ENCODE measurements at places on chromosomes 3 and 15.

- DNase-seq, result no peak
Observed at GRCh38 chr3:69686056-69686455, 53.2 kb upstream of the MITF start.

GRCh38 chr15:63104727-63105126 lies 16.9 kb upstream of the LACTB start:
- no peak for DNase-seq

GRCh38 chr15:55685286-55685685 lies 57.7 kb downstream of the PRTG start:
- DNase-seq, result no peak

DNA sequence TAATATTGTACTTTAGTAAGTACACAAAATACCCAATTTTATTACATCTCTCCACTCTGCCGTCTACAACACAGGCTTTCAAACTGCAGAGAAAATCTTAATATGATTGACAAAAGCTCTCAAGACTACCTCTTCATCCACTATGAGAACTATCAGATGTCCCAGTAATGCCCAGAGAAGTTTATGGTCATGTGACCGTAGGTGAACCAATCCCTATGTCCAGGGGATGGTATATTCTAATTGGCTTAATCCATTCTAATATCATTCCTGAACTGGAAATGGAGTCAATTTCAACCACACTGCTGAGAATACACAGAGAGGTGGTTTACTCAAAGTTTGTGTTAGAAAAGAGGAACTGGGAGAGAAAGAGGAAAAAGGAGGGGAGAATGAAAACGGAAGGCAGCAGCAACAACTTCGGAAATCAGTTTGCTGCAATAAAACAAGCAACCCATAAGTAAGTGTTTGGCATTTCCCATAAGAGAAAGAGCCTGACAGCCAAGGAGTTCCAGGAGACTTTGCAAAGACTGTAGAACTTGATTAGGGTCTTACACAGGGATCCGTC lies 7.3 kb downstream of the SST start:
- no peak for DNase-seq

- no peak for DNase-seq
Observed at GRCh38 chr3:175287361-175287963, 428.3 kb downstream of the NAALADL2 start.

- DNase-seq, result no peak
Observed at GRCh38 chr3:185940951-185941350, 3.1 kb upstream of the TRA2B start.

DNA sequence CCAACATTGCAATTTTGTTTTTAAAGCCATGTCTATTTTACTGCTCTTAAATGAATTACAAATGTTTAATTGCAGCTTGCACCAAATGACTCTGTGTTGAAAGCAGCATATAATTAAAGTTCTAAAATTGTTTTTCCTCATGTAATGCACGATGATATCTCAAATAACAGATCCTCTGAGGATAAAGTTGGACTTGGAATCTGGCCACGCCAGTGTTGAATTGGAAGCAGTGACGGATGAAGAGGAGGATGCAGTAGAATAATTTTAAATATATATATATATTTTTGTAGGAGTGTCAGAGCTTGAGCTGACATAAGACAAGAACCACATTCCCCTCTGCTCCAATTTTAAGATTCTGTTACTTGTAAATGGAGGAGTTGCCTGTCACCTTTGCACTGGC lies 406.6 kb upstream of the DPPA4 start:
- no peak for DNase-seq

DNA sequence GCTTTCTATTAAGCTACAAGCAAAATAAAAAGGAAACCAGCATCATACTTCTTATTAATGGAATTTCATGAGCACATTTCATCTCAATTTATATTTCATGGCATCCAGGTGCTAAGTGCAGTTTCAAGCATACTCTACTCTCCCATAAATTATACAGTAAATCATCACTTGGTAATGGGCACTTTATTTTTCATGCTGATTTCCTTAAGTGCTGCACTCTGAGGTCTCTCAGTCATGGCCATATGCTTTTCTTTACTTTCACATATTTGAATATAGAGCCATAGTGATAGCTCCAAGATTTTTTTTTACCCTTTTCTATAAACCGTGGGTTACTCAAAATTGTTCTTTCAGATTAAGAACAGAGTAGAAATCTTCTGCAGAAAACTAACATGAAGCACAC lies 1505.7 kb upstream of the CADM2 start:
- DNase-seq, result no peak

DNA sequence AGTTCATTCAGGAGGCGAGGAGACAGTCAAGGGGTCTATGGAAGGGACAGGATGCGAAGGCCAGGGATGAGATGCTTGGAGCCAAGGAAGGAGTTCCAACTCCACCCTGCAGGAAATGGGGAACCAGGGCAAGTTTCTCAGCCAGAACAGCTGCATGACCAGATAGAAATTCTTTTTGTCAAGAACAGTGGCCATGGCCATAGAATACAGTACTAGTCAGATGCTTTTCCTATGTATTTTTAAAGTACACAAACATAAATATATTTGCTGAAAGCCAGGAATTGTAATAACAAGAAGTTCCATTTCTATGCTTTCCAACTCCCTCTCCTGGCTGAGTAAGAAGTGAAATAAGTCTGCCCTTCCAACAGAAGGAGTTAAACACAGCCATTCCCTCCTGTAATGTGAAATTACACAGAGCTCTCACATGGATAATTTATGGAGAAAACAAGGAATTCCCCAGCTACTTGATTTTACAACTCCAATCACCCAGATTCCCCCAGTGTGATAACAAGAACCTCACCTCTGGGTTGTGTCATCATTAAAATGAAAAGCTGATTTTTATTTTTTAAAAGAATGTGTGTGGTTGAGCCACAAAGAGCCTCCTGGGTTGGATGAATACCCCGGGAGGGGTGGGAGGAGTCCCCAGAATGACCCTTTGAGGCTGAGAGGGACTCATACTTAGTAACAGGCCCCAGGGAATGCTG lies 124.6 kb upstream of the ARHGEF3 start:
- no peak for DNase-seq

GRCh38 chr3:114756506-114757279 lies 390.4 kb downstream of the ZBTB20 start:
- DNase-seq, result no peak

- DNase-seq, result no peak
Observed at GRCh38 chr3:194001-194400, 2.6 kb upstream of the CHL1 start.
